ENCODE measurements at places on chromosomes 13 and 19. TPM values are rescaled to one million over a fixed set of nuclear protein-coding genes. Genes with fewer than 3 reads are reported as not detected.

OR7D2 gene
- total RNA-seq, result not detected

WBP4 gene
- 6.0 TPM for total RNA-seq

GRCh38 chr13:100196375-100196774 is 107.5 kb downstream of the PCCA start:
- H3K4me3 ChIP-seq, result no peak overlapping the region
- no peak for DNase-seq
- no peaks in the 10 kb centered on the region for H3K36me3 ChIP-seq
- no peaks in the 10 kb centered on the region for H3K4me1 ChIP-seq

DNA sequence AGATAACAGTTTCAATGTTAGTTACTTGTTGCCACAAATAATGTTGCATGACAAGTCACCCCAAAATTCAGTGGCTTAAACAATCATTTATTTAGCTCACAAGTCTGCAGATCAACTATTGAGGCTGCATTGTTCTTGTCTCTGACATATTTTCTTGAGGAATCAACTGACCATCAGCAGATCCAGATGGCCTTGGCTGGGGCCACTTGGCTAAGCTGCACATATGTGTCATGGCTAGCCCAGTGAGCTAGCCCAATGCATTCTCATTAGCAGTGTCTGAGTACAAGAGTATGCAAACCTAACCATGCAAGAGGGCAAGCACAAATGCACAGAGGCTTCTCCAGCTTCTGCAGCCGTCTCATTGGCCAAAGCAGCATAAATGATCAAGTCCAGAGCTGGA is 180.4 kb downstream of the DNAJC15 start:
- H3K27ac ChIP-seq, result no peak overlapping the region
- no peaks in the 10 kb centered on the region for H3K36me3 ChIP-seq
- no peak for DNase-seq
- H3K27me3 ChIP-seq, result no peaks in the 10 kb centered on the region
- no peak overlapping the region for H3K4me3 ChIP-seq

MPND gene
- 5.3 TPM for total RNA-seq

FPR3 gene
- not detected for total RNA-seq

DNA sequence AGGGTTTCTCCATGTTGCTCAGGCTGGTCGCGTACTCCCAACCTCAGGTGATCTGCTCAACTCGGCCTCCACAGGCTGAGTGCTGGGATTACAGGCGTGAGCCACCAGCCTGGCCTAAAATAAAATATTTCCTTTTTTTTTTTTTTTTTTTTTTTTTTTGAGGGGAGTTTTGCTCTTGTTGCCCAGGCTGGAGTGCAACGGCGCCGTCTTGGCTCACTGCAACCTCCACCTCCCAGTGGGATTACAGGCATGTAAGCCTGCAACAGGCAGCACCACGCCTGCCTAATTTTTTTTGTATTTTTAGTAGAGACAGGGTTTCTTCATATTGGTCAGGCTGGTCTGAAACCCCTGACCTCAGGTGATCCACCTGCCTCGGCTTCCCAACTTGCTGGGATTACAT is 4.9 kb downstream of the ZNF506 start:
- H3K36me3 ChIP-seq, result peaks cover 56% of the 10 kb centered on the region
- no peak overlapping the region for H3K4me3 ChIP-seq

GRCh38 chr13:38824342-38824741 is 137.5 kb downstream of the FREM2 start:
- no peaks in the 10 kb centered on the region for H3K27me3 ChIP-seq
- no peaks in the 10 kb centered on the region for H3K36me3 ChIP-seq
- H3K4me3 ChIP-seq, result no peak overlapping the region
- H3K4me1 ChIP-seq, result no peaks in the 10 kb centered on the region
- DNase-seq, result no peak
- H3K27ac ChIP-seq, result no peak overlapping the region

- no peak for DNase-seq
- H3K27ac ChIP-seq, result no peak overlapping the region
- H3K27me3 ChIP-seq, result no peaks in the 10 kb centered on the region
- H3K4me3 ChIP-seq, result no peak overlapping the region
- peaks cover 79% of the 10 kb centered on the region for H3K36me3 ChIP-seq
- H3K4me1 ChIP-seq, result peaks cover 56% of the 10 kb centered on the region
Measured at GRCh38 chr13:79398127-79398526, 7.9 kb downstream of the RBM26 start.

- H3K36me3 ChIP-seq, result no peaks in the 10 kb centered on the region
- no peaks in the 10 kb centered on the region for H3K4me1 ChIP-seq
- H3K27ac ChIP-seq, result no peak overlapping the region
Measured at GRCh38 chr13:111566567-111566966, 246.1 kb downstream of the TEX29 start.

RNF17 gene
- total RNA-seq, result not detected

GRCh38 chr19:31491242-31491641 is 142.0 kb upstream of the TSHZ3 start:
- H3K4me3 ChIP-seq, result no peak overlapping the region
- peaks cover 16% of the 10 kb centered on the region for H3K4me1 ChIP-seq
- DNase-seq, result peak; percentile 72
- H3K27me3 ChIP-seq, result no peaks in the 10 kb centered on the region
- no peak overlapping the region for H3K27ac ChIP-seq
- H3K36me3 ChIP-seq, result no peaks in the 10 kb centered on the region

- H3K27ac ChIP-seq, result no peak overlapping the region
- no peaks in the 10 kb centered on the region for H3K36me3 ChIP-seq
- no peak overlapping the region for H3K4me3 ChIP-seq
Measured at GRCh38 chr13:22009500-22009899, 338.6 kb downstream of the FGF9 start.

KIR2DL3 gene
- not detected for total RNA-seq

DNA sequence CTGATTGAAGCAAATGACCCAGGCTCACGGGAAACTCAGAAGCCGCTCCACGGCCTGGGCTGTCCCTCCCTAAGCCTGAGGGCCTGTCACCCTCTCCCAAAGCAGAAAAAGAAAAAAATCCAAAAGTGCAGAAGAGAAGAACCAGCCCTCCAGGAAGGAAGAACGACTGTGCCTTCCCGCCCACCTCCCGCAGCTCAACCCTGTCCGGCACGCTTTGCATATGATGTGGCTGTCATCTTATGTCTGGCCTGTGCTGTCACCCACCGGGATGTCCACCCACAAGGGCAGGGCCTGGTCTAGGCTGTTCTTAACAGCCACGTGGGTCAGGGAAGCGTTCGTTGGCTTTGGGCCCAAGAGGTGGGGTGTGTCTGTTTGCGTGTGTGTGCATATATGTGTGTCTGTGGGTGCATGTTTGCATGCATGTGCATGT is 13.7 kb downstream of the ZBTB7A start:
- no peaks in the 10 kb centered on the region for H3K4me1 ChIP-seq
- peaks cover 13% of the 10 kb centered on the region for H3K36me3 ChIP-seq
- H3K27me3 ChIP-seq, result no peaks in the 10 kb centered on the region
- H3K4me3 ChIP-seq, result no peak overlapping the region
- no peak overlapping the region for H3K27ac ChIP-seq

Measured in Karpas-422 (cell line).